ENCODE measurements at places on chromosomes 1 and 21.
A peak's percentile ranks its signal among the peaks of the same experiment; 100 is the strongest.

- no peak for DNase-seq
Observed at GRCh38 chr1:79304131-79304530, 297.6 kb upstream of the ADGRL4 start.

- DNase-seq = peak; percentile 91
Observed at GRCh38 chr1:3350506-3351261, 103.8 kb upstream of the ARHGEF16 start.

- DNase-seq = peak; percentile 64
Observed at GRCh38 chr21:26169611-26170470, 729 bp downstream of the APP start.

DNA sequence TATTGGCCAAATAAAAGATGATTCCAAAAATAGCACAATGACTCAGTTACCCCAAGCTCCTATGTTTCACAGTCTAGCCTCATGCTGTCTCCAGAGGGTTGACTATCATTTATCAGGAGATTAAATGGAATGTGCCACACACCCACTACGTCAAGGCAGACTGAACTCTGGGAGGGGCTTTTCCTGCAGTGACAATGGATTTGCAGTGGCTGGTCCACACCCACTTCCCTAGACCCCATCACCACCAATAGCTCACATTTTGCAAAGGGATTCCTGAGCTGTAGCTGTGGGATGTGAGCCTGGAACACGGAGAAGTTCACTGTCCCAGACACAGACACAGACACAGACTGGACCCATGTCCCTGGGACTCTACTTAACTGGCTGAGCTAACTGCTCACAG is 77.1 kb downstream of the HLCS start:
- DNase-seq = no peak

GRCh38 chr1:216919060-216919970 is 196.1 kb upstream of the ESRRG start:
- no peak for DNase-seq

GRCh38 chr1:240794046-240794843 is 182.3 kb upstream of the GREM2 start:
- no peak for DNase-seq

DNA sequence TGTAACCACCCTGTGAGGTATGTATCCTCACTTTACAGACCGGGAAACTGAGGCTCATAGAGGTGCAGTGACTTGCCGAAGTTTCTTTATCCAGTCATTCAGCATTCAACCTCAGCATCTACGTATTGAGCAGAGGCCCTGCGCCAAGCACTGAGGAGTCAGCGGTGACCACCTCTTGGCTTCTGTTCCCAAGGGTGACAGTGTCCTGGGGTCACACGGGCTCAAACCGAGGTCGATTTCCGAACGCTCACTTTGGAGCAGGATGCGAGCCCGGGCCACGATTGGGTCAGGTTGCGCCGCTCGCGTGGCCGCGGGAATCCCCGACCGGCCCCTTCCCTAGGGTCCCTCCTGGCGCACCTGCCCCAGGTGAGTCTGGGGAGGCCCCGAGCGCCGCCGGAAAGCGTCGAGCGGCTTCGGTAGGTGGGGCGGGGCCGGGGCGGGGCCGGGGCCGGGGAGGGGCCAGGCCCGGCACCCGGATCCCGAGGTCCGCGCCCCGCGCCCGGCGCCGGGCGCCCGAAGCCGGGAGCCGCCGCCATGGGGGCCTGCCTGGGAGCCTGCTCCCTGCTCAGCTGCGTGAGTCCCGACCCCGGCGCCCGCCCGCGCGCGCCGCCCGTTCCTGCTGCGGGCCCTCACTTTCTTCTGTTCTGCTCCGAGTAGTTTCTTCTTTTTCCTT is at the start of gene SERINC2:
TSS of gene SERINC2 (plus strand) at position 482 of the 673 bp plus-strand sequence. CDS start at position 535, 53 bp downstream.
- no peak for DNase-seq

DNA sequence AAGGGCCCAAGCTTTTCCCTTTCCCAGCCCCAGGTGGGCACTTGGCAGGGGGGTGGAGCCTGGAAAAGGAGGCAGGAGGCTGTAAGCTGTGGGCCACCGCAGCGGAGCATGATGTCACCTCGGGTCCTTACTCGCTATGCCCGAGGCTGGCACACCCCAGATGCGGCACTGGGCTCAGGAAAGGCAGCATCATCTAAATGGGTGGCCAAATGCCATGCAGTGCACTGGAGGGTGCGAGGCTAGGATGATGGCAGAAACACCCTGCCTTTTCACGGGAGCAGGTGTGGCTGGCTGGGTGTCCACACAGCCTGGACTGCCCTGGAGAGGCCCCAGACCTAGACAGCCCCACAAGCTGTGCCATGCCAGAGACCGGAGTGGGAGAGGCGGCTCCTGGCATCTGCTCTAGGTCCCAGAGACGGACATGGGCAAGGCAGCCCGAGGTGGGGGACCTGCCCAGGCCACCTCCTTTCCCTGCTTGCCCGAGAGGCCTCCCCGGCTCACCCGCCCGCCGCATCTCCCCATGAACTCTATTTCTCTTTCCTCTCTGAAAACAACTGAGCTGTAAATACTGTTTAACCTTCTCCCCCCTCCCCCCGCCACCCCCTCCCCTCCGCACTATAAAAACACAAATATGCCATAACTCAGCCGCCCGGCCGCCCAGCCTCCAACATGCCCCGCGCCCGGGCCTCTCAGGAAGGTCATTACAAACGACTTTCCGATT is 124.7 kb downstream of the CASZ1 start:
- no peak for DNase-seq

- no peak for DNase-seq
Observed at GRCh38 chr1:218674280-218674773, 329.2 kb downstream of the TGFB2 start.

DNA sequence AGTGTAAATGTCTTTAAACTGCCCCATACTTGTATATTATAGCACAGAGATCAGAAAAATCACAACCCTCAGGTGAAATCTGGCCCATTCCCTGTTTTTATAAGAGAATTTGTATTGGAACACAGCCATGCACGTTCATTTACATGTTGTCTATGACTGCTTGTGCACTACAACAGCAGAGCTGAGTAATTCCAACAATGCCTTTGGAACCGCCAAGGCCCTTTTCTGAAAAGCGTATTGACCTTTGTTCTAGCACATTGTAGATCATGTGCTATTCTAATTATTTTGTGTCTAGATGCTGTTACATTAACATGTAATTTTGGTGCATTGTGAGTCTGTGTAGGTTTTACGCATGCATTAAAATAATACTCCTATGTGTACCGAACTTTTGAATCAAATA is 339.6 kb downstream of the CHRM3 start:
- no peak for DNase-seq

DNA sequence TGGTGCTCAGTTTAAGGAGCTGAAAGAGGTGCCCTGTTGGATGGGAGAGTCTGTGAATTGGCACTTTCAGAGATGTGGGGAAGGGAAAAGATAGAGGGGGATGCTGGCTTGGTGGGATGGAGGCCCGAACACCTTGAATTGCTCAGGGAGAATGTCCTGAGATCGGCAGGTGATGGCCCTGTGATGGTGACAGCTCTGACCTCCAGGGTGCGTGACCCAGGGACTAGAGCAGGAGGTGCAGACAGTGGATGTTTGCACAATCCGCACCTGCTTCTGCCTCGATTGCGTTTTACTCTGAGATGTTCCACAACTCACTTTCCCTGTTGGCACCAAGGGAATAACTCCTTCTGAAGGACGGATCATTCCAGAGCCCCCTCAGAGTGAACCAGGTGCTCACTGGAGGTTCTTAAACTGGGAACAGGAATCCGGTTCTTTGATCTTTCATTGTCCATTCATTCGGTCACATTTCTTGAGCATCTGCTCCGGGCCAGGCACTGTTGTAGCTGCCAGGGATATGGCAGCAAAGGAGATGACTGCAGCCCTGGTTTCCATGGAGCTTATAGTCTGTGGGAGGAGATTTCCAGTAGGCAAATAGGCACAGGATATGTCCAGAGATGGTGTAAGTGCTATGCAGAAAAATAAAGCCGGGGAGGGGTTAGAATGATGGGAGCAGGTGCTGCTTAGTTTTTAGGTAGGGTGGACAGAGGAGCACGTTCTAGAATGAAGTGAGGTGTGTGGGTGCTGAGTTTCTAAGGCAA is 226.6 kb upstream of the TMEM51 start:
- no peak for DNase-seq

- no peak for DNase-seq
Observed at GRCh38 chr1:187987236-187987776, 1158.6 kb downstream of the PLA2G4A start.

DNA sequence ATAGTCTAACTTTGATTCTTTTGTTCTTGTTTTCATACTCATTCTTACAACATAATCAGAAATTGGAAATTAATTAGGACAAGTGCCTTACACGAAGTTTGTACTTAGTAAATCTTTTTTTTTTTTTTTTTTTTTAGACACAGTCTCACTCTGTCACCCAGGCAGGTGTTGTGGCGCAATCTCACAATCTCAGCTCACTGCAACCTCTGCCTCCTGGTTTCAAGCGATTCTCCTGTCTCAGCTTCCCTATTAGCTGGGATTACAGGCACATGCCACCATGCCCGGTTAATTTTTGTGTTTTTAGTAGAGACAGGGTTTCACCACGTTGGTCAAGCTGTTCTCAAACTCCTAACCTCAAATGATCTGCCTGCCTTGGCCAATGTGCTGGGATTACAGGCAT is 12.4 kb downstream of the CHAF1B start:
- DNase-seq = no peak

DNA sequence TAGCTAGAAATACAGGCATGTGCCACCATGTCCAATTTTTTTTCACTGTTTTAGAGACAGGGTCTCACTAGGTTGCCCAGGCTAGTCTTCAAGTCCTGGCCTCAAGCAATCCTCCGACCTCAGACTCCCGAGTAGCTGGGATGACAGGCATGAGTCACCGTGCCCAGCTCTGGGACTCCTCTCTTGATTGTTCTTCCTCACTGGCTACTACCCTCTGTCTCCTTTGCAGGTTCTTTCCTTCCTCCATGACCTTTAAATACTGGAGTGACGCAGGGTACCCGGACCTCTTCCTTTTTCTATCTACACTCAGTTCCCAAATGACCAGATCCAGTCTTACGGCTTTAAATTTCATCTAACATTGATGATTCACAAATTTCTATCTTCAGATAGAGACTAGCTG is 34.9 kb downstream of the ASH1L start:
- DNase-seq = no peak

DNA sequence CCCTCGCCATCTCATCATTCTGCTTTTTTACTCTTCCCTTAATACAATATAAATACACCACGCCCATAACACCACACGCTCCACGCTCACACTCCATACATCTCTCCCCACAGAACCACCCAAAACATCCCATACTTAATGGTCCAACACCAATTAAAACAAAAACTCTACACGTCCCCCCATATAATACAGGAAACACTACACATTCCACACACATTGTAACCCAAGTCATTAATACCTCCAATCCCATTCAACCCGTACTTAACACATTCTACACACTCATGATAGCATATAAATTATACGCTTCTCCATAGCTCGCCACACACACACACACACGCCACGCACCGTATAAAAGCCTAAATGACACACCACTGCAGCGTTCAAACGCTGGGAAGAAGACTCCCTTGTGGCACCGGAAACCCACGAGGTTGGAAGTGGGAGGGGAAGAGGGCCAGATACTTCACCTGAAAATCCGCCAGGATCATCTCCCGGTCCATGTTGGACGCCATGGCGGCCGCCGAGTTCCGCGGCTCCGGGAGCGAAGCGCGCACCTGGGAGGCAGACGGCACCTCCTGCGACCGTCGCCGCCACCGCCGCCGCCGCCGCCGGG is 659 bp downstream of the FAF1 start:
- DNase-seq = peak; percentile 17

GRCh38 chr1:234531151-234531635 is 52.2 kb upstream of the TARBP1 start:
- no peak for DNase-seq

DNA sequence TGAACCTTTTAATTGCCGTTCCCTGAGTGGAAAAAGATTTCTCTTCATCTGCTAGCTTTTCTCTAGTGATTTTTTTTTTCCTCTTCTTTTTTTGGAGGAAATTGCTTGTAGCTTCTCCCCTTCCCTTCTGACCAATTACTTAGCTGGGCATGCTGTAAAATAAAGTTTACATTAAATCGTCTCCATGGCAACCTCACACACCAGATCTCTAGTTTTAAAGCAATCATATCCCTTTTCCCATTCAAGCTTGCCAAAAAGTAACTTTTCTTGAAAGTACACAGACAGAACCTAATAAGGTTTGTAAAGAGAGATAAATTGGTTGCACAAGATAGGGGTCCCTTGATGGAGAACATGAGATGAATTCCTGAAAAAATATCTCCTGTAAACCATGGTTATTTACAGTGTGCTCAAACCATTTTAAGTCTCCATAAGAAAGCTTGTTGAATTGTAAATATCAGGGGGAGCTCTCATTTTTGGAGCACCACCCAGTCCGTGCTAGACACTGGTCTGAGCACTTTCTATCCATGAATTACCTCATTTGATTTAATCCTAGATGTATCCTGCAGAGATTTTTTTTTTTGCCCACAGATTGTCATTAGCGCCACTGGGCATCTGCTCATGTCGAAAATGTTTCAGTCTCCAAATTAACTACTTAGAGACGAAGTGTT is 32.6 kb upstream of the HTR1D start:
- no peak for DNase-seq

DNA sequence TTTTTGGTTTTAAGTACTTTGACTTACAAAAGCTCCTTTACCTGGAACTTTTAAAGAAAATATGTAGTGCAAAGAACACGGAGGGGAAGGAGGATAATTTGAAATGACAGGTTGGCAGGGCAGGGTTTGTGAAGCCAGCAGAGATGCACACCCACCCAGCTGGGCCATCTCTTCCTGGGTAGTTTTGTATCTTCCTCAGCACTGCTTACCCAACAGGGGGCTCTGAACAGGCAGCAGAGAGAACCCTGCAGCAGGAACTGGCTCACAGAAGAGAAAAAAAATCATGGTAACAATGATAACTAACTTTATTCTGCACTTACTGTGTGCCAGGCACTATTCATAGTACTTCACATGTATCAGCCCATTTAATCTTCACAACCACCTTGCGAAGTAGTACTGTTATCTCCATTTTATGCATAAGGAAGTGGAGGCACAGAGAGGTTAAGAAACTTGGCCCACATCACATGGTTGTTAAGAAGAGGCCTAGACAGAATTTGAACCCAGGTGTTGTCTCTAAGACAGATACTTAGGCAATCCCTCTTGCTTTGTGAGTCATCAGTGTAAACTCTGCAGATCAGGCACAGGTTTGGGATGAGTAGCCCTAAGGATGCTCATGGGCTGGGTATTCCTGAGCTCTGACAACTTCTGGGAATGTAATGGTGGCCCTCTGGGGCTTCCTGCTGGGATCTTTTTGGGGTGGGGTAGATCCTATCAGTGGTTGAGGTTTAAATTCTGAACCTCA is 60.8 kb downstream of the ELK4 start:
- no peak for DNase-seq
